ENCODE measurements at places on chromosomes 2 and 18.

DNA sequence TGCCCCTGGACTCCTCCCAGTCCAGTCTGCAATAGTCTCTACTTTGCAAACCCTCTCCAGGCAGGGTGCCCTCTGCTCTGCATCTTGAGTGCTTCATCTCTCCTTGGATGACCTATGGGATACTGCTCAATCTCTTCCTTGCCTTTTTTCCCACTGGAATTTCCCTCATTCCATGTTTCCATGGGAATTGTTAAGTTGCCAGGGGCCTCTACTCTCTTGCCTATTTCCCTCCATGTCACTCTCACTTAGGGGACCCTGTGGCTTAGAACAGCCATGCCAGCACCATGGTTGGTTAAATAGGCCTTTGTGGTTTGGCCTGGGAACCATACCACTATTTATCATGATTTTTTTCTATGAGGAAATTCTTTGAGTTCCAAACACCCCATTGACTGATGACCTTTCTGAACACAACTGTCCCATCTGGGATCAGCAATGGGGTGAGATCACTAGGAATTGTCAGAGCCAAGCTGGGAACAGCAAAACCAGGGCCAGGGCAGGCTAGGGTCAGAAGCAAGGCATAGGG, 91.4 kb upstream of the RBMS1 start:
- no peak for DNase-seq

GRCh38 chr2:150095361-150096095, 391.9 kb downstream of the RND3 start:
- no peak for DNase-seq

GRCh38 chr2:75480971-75481836, 79.5 kb downstream of the EVA1A start:
- no peak for DNase-seq

DNA sequence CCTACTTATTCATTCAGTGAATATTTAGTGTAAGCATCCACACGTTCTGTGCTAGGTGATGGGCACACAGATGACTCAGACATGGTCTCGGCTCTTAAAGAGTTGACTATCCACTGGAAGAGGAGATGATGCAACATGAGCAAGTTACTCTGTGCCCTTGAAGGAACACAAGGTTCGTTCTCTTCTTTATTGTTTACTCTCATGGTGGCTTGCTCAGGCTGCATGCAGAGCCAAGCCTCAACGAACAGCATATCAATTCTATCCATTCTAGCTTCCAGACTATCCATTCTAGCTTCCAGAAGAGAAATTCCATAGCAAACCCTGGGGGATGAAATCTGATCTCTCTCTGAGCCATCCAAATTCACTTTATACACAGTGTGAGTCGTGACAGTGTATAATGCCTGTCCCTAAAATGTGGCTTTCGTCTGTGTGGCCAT, 68.1 kb upstream of the CTAGE1 start:
- DNase-seq, result no peak

DNA sequence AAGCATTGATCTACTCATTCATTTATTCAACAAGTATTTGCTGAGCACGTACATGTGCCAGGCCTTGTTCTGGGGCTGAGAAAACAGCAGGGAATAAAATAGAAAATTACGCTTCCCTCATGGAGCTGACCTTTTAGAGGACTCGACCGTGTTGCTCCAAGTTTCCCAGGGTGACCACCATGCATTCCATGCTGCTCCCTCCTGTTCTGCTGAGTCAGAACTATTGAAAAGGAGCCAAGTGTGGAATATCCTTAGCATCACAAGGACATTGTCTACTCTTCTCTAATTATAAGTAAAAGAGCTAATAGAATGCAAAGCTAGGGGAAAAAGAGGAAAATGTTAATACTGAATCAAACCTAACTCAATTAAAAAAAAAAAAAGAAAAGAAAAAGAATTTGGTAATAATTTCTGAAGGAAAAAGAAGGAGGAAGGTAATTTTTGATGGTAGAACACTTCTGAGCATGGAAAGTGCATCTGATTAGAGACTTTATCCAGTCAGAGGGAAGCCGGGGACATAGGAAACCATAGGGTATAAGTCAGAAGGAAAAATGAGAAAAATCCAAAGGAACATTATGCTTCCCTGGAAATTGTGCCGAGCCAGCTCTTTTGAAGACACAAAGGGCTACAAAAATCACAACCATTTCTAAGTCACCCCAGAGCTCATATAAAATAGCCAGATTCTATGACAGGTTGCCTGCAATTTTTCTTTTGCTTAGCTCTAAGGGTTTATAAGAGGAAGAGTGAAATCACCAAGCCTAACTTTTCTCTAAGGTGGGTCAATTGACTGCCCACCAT, 339.4 kb downstream of the RND3 start:
- no peak for DNase-seq

GRCh38 chr2:214450118-214450894, 39.5 kb downstream of the VWC2L start:
- DNase-seq, result no peak

DNA sequence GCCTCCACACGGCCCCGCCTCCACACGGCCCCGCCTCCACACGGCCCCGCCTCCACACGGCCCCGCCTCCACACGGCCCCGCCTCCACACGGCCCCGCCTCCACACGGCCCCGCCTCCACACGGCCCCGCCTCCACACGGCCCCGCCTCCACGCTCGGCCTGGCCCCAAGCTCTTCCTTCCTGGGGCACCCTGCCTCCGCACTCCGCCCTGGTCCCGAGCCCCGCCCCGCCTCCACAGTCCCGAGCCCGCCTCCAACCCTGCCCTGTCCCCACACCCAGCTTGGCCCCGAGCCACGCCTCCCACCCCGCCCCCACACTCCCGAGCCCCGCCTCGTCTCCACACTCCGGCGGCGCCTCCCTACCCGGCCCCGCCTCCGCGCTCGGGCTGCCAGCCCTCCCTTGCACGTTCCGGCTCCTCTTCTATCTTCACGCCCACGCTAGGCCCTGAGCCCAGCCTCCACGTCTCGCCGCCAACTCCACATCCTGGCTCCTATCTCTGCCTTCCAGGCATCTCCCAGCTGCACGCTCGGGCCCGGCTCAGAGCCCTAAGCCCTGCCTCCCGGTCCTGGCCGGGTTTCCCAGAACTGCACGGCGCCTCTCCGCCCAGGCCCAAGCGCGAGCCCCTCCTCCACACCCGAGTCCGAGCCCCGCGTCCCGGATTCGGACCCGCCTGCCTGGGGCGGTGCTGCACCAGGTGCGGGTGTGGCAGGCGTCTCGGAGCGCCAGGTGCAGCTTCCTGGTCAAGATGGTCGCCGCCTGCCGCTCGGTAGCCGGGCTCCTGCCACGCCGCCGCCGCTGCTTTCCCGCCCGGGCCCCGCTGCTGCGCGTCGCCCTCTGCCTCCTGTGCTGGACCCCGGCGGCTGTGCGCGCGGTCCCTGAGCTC, at the start of gene TMEM87B:
Gene TMEM87B (plus strand): TSS at position 423 of the 883 bp plus-strand sequence. CDS start 323 bp downstream, at position 746.
- peak; percentile 74 for DNase-seq

DNA sequence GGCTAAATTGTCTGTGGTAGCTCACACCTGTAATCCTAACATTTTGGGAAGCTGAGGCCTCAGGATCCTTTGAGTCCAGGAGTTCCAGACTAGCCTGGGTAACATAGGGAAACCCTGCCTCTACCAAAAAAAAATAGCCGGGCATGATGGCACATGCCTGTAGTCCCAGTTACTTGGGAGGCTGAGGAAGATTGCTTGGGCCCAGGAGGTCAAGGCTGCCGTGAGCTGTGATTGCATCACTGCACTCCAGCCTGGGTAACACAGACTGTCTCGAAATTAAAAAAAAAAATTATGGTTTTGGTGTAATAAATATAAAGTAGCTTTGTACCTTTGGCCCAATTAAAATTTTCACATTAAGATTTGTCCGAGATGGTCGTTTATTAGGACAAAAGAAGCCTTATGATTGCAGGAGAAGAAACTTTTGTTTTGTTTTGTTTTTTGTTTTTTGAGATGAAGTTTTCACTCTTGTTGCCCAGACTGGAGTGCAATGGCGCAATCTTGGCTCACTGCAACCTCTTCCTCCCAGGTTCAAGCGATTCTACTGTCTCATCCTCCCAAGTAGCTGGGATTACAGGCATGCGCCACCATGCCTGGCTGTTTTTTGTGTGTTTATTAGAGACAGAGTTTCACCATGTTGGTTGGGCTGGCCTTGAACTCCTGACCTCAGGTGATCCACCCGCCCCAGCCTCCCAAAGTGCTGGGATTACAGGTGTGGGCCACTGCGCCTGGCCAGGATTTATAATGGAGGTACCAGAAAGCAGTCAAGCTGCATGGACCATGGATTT, 4.1 kb downstream of the MTA3 start:
- DNase-seq, result no peak

- DNase-seq, result no peak
Observed at GRCh38 chr18:35289727-35290093, 319 bp downstream of the ZSCAN30 start.

DNA sequence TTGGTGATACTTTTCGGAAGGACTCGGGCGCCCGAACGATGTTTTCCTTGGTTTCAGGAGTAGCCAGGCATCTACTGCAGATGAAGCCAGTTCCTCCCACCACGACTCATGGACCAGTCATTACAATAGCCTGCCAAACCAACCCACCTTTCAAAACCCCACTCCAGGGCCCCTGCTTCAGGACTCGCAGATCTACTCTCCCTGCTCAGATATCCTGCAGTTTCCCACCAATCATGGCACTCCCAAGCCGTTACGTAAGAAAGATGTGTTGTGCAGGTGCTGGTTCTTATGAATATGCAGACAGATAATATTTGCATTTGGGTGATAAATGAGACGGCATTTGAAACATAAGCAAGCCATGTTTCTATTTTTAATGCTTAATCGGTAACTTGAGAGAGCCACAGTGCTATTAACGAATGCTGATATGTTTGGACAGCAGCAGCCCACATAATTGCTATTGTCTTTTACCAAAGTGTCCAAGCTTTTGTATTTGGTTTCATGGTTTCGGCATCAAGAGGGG, 3.5 kb upstream of the CYS1 start:
- DNase-seq, result no peak

- DNase-seq, result peak; percentile 64
Observed at GRCh38 chr2:188399159-188399558, 107.5 kb downstream of the GULP1 start.

DNA sequence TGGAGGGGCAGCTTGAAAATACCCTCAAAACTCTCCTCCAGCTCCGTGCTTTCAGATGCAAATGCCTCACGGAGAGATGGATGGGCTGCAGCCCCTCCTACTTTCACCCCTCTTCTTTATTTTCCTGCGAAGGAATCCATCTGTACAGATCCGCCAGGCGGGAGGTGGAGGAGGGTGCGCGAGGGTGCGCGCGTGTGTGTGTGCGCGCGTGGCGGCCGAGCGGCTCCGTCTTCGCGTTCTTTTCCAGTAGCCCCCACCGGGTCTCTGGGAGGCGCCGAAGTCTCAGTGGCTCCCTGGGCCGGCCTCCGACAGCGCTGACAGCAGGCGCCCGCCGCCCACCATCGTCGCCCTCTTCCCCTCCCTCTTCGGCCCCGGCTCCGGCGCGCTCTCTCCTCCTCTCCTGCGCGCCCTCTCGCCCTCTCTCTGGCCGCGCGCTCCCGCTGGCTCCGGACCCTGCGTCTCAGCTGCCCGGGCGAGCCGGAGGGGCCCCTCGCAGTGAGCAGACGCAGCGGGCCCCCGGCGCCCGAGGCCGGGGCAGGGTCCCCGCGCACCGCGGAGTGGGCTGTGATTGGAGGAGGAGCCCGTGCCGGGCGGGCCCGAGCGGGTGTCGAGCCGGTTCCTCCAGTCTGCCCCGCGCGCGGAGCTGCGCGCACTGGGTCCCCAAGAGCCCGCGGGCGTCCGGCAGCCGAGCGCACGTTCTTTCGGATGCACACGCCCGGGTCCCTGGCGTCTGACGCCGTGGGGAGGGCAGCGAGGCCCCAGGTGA, at the start of gene CDH7:
Gene CDH7 (plus strand): TSS at position 624 of the 766 bp plus-strand sequence. CDS start 11,831 bp downstream, outside the sequence.
- DNase-seq, result no peak

- peak; percentile 7 for DNase-seq
Observed at GRCh38 chr18:10851824-10852319, 297.5 kb downstream of the PIEZO2 start.

GRCh38 chr2:54903736-54904554, 146.3 kb downstream of the RTN4 start:
- DNase-seq, result peak; percentile 96

DNA sequence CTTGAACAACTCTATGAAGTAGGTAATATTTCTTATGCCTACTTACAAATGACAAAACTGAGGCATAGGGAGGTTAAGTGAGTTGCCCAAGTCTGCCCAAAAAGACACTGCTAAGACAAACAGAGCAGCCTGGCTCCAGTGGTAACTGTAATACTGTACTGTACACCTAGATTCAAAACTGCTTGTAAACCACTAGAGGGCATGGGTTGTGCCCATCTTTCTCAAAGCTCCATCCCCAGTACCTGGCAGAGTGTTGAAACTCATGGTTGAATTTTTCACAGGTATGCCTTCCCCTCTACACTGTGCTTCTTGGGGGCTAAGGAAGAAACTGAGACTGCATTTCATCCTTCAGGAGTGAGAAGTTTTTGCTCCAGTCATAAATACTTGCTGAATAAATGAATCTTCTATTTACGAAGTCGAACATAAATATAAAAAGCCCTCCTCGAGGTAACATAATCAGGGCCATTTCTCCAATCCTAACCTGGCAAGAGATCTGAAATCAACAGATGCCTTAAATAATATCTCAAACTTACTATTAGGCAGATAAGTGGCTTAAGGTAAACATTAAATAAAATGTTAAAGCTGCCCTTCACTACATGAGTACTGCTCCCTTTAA, 2.0 kb downstream of the PPP4R1 start:
- no peak for DNase-seq

DNA sequence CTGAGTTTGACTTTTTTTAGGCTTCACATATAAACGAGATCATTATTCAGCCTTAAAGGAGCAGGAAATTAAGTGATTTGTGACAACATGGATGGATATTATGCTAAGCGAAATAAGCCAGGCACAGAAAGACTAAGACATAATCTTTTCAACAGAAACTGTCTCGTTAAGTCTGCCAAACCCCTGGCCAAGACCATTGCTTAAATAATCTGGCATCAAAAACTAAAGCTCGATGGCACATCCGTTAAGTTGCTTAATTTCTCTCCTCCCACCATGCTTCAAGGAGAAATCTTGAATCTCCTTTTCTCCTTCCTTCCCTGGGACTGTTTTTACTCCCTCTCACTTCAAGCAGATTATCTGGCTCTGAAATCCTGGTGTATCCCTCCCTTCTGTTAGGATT, 140.3 kb downstream of the GALNT14 start:
- DNase-seq, result no peak

DNA sequence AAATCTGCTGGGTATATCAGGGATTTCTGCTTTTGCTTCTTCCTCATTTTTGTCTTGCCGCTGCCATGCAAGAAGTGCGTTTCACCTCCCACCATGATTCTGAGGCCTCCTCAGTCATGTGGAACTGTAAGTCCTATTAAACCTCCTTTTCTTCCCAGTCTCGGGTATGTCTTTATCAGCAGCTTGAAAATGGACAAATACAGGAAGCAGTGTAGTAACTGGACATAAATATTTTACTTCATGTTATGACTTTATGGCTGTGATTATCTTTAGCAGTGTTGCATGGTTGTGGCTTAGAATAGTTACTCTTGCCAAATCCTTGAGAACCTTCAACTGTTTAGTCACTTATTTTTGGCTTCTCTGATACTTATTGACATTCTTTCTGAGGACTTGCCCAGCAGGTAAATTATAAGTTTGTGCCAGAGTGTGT, 66.2 kb upstream of the DLX2 start:
- DNase-seq, result no peak

DNA sequence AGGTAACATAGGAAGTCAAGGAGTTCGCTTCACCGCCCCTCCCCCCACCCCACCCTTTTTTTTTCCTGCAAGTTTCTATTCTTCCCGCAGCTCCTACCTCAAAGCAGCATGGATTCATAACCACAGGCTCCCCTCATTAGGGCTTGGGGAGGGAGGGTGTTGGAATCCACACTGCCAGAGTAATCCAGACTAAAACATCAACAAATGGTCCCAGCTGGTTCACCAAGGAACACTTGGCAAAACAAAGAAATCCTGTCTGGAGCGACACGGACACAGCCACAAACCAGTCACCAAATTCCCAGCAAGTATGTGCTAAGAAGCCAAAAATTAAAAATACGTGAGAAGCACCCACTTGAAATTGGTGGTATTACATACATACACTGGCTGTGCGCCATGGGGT, 106.9 kb upstream of the PPP1CB start:
- DNase-seq, result no peak

Measured in kidney epithelial cell (primary cell).